ENCODE measurements at places on chromosomes 2 and 18. TPM values are rescaled to one million over a fixed set of nuclear protein-coding genes. Genes with fewer than 3 reads are reported as not detected.

- H3K4me1 ChIP-seq, result peaks cover 39% of the 10 kb centered on the region
- no peak overlapping the region for H3K27ac ChIP-seq
- no peak for DNase-seq
Measured at GRCh38 chr2:96899413-96899741, 29.5 kb upstream of the SEMA4C start.

DNA sequence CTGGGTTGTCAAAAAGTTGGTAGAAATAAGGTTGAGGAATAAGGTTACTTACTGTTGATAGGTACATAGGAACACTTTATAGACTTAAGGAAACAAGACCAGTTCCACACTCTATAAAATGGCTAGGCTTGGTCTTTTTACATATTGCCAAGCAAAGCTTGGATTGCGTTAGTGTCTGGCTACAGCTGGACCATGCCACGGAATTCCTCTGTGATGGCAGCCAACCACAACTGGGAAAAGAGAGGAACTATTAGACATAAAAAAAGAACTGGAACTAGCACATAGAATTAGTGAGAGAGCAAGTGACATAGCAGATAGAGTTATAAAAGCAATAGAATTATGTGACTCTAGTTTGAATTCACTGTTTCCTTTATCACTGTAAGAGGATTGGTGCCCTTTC is 17.7 kb upstream of the DPP10 start:
- H3K27me3 ChIP-seq, result no peaks in the 10 kb centered on the region
- H3K27ac ChIP-seq, result no peak overlapping the region
- no peaks in the 10 kb centered on the region for H3K4me1 ChIP-seq
- H3K4me3 ChIP-seq, result no peak overlapping the region
- no peak for DNase-seq
- no peaks in the 10 kb centered on the region for H3K36me3 ChIP-seq

DNA sequence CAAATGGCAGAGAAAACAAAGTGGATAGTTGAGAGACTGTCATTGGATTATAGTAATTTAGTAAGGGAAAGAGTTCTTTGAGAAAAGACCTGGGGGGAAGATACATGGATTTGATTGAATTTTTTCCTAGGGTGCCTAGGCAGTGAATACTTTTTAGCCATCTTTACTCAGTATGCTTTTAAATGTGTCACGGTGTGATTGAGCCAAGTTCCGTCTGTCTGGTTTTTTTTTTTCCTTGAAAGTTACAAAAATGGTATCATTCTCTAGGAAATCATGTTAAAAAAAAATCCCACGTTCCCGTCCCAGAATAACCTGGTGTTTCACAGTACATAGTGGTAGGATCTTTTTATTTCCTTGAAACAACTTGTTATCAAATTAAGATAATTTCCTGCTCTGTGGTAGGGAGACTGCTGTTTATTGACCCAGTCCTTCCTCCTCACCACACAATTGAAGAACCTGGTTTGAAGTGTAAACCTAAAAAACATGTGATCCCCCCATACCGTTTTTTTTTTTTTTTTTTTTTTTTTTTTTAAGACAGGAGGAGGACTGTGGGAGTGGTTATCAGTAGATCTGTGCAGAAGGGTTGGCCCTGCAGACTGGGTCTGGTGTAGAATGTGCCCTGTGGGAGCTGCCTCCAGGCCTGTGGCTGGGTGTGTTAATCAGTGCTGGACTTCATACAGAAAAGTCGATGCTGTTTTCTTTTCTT is 55.1 kb downstream of the DGKD start:
- H3K36me3 ChIP-seq, result peaks cover 52% of the 10 kb centered on the region
- H3K4me3 ChIP-seq, result peak overlapping the region; percentile 32
- peaks cover 65% of the 10 kb centered on the region for H3K4me1 ChIP-seq
- H3K27me3 ChIP-seq, result no peaks in the 10 kb centered on the region

DNA sequence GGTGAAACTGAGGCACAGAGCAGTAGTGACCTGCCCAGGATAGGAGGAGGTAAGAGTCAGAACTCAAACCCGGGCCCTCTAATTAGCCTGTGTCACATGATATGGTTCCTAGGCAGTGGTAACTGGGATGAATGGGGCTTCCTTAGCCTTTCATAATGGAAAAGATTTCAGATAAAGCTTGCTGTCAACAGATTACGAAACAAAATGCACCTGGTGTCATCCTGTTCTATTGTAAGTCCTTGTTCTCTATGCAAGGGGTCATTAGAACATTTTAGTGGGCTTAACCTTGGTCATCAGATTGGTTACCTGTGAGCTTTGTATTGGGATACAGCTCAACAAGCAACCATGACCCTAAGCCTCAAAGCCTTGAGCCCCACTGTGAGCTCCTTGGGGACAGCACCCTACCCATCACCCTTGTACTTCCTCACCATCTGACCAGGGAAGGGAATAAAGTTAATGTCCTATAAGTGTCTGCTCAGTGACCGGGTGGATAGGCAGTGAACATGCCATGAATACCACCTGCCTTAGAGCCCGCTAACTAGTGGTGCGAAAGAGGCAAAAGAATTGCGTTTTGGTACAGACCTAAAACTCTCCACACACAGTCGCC is 70.3 kb upstream of the RMDN2 start:
- DNase-seq, result no peak
- no peak overlapping the region for H3K4me3 ChIP-seq
- H3K27me3 ChIP-seq, result peaks cover 3% of the 10 kb centered on the region
- no peak overlapping the region for H3K27ac ChIP-seq
- H3K4me1 ChIP-seq, result peaks cover 17% of the 10 kb centered on the region

GRCh38 chr18:31684279-31685096 is at the start of gene B4GALT6:
Gene B4GALT6, minus strand, starts transcription at chr18:31684581. Its CDS starts 155 bp downstream, at chr18:31684426.
- H3K27me3 ChIP-seq, result peaks cover 49% of the 10 kb centered on the region
- peak within 1 kb of the TSS; percentile 75 for H3K4me3 ChIP-seq
- peak; percentile 12 for DNase-seq

GRCh38 chr18:55494899-55495298 is 93.1 kb downstream of the TCF4 start:
- peaks cover under 1% of the 10 kb centered on the region for H3K4me1 ChIP-seq
- no peaks in the 10 kb centered on the region for H3K36me3 ChIP-seq
- DNase-seq, result no peak
- no peak overlapping the region for H3K27ac ChIP-seq

DNA sequence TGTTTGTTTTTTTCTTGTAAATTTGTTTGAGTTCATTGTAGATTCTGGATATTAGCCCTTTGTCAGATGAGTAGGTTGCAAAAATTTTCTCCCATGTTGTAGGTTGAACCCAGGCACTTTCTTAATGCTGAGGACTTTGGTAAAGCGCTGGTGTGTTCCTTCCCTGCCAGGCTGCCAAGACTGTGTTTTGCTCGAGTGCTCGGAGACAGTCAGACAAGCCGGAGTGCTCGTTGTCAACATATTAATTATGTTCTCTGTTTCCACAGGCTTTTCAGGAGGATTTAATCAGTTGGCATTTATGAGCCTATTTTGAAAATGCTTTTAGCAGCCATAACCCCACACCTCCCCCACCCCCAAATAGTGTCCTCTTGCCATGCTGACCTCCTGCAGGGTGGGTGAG is 6.4 kb downstream of the MTCL1 start:
- H3K36me3 ChIP-seq, result peaks cover 2% of the 10 kb centered on the region
- no peak overlapping the region for H3K4me3 ChIP-seq
- peaks cover 42% of the 10 kb centered on the region for H3K27me3 ChIP-seq
- no peak overlapping the region for H3K27ac ChIP-seq

GRCh38 chr2:18085593-18085992 is 207.1 kb downstream of the KCNS3 start:
- H3K27ac ChIP-seq, result no peak overlapping the region
- H3K36me3 ChIP-seq, result no peaks in the 10 kb centered on the region
- no peaks in the 10 kb centered on the region for H3K4me1 ChIP-seq
- H3K4me3 ChIP-seq, result no peak overlapping the region
- H3K27me3 ChIP-seq, result no peaks in the 10 kb centered on the region
- no peak for DNase-seq

DNA sequence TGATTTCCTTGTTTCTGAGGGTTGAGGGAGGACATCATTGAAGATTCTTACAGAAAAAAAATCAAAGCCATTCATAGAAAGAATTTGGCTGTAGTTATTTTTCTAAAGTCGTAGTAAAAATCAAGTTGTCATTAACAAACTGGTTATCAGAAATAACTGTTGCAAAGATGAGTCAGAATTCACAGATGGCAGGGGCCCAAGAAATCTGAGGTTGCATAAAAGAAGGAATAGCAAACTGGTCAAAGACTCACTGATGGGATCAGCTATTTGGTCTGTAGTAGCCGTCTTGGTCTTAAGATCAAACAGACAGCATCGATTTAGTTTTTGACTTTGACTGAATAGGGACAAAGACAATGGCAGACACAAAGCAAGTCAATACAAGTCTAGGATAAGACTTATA is 334.3 kb downstream of the FIGN start:
- no peaks in the 10 kb centered on the region for H3K27me3 ChIP-seq
- H3K27ac ChIP-seq, result no peak overlapping the region
- no peak overlapping the region for H3K4me3 ChIP-seq

- H3K27me3 ChIP-seq, result peaks cover 3% of the 10 kb centered on the region
- H3K4me3 ChIP-seq, result no peak overlapping the region
- no peaks in the 10 kb centered on the region for H3K36me3 ChIP-seq
- no peaks in the 10 kb centered on the region for H3K4me1 ChIP-seq
- no peak for DNase-seq
Measured at GRCh38 chr2:8857709-8858108, 20.3 kb upstream of the KIDINS220 start.

- H3K27me3 ChIP-seq, result peaks cover 5% of the 10 kb centered on the region
- no peak overlapping the region for H3K4me3 ChIP-seq
- no peak overlapping the region for H3K27ac ChIP-seq
- no peaks in the 10 kb centered on the region for H3K36me3 ChIP-seq
- DNase-seq, result no peak
- no peaks in the 10 kb centered on the region for H3K4me1 ChIP-seq
Measured at GRCh38 chr2:192090911-192091310, 103.8 kb downstream of the TMEFF2 start.

DNA sequence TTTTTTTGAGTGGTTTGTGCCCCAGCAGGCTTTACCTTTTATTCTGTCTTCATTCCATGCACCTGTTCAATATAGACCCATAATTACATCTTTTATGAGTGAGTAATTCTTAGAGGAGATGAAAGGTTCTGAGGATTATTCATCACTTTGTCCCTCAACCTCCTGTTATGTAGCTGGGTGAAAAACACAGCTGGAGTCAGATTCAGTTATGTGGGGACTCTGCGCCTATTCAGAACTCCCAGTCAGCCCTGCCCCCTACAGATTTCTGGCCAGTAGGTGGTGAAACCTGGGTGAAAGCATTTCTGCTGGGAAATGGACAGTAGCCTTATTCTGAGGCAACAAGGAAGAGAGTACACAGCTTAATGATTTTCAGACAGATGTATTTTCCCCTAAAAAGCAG is 107.8 kb downstream of the MGAT5 start:
- peaks cover 40% of the 10 kb centered on the region for H3K36me3 ChIP-seq
- H3K4me3 ChIP-seq, result no peak overlapping the region
- no peaks in the 10 kb centered on the region for H3K4me1 ChIP-seq
- no peak for DNase-seq
- no peak overlapping the region for H3K27ac ChIP-seq
- H3K27me3 ChIP-seq, result no peaks in the 10 kb centered on the region

- no peak for DNase-seq
- H3K4me1 ChIP-seq, result no peaks in the 10 kb centered on the region
- H3K4me3 ChIP-seq, result no peak overlapping the region
- H3K27me3 ChIP-seq, result peaks cover 11% of the 10 kb centered on the region
Measured at GRCh38 chr2:205273148-205273547, 409.2 kb upstream of the NRP2 start.

CPO gene
- not detected for total RNA-seq

DSG1 gene
- not detected for total RNA-seq

LDLRAD4 gene
- total RNA-seq, result 23.8 TPM

KHK gene
- total RNA-seq, result 9.7 TPM

SFT2D3 gene
- 5.0 TPM for total RNA-seq

LOXL3 gene
- 0.15 TPM for total RNA-seq

CNGA3 gene
- total RNA-seq, result not detected

G6PC2 gene
- total RNA-seq, result not detected

FMNL2 gene
- 0.46 TPM for total RNA-seq
